CD4-positive, alpha-beta memory T cell (primary cell): ENCODE measurements at places on chromosomes 1 and 21. TPM values are rescaled to one million over a fixed set of nuclear protein-coding genes. Genes with fewer than 3 reads are reported as not detected.

The LCE2C gene
- not detected for polyA plus RNA-seq

DNA sequence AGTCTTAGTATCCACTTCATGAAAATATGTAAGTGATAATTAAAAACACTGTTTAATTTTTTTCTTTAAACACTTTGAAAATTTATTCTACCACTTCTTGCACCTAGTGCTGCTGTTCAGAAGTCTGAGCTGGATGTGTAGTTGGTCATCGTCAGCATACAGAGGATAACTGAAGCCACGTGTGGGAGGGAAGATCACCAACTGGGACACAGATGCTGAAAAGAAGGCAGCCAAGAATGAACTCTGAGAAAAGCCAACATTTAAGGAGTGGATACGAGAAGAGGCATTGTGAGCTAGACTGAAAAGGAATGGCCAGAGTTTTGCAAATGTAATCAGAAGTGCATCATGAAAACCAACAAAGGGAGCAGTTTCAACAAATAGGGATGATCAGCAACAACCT, 24.6 kb upstream of the CLCA4 start:
- H3K36me3 ChIP-seq, result no peaks in the 10 kb centered on the region
- H3K27me3 ChIP-seq, result no peaks in the 10 kb centered on the region
- no peak overlapping the region for H3K4me3 ChIP-seq
- no peak overlapping the region for H3K27ac ChIP-seq

The ZMYND12 gene
- 3.2 TPM for polyA plus RNA-seq

DNA sequence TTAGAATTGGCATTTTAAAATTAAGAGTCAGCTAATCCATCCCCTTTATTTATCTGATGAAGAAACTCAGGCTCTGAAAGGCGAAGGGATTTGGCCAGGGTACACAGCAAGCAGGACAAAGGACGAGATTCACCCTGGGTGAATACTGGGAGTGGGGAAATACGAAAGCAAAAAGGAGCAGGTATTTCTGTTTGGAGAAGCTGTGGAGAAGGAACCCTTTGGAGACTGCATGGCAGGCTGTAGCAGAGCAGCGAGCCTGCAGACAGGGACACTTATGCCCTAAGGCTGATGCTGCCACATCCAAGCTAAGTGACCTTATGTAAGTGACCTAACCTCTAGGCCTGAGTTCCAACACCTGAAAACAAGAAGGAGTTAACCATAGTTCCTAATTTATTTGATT, 207.2 kb upstream of the C1orf87 start:
- peaks cover 11% of the 10 kb centered on the region for H3K4me1 ChIP-seq
- no peak overlapping the region for H3K4me3 ChIP-seq
- DNase-seq, result no peak
- no peak overlapping the region for H3K27ac ChIP-seq
- H3K36me3 ChIP-seq, result no peaks in the 10 kb centered on the region
- no peaks in the 10 kb centered on the region for H3K27me3 ChIP-seq

GRCh38 chr1:85058786-85059185, 10.5 kb upstream of the MCOLN3 start:
- no peaks in the 10 kb centered on the region for H3K36me3 ChIP-seq
- no peak overlapping the region for H3K4me3 ChIP-seq
- DNase-seq, result no peak
- no peak overlapping the region for H3K27ac ChIP-seq
- H3K27me3 ChIP-seq, result no peaks in the 10 kb centered on the region

DNA sequence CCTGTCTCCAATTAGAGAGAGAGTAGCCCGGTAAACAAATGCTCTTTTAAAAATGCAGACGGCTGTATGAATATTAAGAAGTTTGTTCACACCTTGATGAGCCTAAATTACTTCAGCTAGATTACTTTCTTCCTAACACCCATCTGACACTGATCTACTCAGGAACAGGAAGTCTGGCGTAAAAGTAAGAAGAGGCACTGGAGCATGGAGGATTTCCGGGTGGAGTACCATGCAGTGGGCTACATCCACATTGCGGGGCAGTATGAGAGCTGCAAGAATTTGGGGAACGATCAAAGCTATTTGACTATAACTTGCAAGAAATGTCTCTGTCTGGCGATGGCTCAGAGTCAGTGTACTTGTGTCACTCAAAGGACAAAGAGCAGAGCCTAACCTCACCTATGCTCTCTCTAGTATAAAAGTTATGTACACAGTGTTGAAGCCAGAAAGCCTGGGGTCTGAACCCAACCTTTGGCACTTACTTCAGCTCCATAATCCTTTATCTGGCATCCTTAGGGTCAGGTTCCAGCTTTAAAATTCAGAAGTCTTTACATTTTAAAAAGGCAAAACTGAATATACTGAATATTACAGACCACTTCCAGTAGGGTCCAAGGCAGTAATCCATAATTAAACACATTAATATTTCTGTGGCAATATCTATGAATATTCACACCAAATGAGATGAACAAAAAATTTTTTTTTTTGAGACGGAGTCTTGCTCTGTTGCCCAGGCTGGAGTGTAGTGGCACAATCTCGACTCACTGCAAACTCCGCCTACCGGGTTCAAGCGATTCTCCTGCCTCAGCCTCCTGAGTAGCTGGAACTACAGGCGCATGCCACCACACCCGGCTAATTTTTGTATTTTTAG, 7.9 kb upstream of the GNPAT start:
- peaks cover 15% of the 10 kb centered on the region for H3K36me3 ChIP-seq
- no peak for DNase-seq
- no peaks in the 10 kb centered on the region for H3K27me3 ChIP-seq
- no peak overlapping the region for H3K4me3 ChIP-seq

DNA sequence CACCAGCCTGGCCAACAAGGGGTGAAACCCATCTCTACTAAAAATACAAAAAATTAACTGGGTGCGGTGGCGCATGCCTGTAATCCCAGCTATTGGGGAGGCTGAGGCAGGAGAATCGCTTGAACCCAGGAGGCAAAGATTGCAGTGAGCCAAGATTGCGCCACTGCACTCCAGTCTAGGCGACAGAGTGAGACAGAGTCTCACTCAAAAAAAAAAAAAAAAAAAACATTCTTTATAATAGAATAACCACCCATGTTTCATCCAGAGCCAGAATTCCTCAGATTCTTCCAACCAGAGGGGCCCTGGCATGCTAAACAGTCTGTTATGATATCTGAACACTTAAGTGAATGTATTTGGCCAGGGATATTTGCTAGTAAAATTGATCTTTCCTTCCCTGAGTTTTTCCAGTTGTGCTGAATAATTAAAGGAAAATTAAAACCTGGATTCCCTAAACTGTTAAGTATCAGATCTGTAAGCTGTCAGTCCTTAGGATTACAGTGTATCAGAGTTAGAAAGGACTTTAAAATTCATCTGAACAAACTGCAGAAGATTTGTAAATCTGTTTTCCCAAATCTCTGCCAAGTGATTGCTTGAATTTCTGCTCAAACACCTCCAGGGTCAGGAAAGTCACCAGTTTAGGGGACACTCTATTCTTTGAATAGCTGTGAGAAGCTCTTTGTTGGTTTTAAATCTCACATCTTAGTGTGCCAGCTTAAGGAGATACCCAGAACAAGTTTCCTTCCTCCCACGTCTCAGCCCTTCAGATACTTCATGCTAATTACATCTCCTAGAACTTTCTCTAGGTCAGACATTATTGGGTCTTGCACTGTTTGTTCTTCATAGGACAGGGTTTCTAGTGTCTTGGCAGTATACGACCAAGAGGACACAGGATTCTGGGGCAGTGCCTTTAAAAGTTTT, 84.6 kb upstream of the BMP8A start:
- H3K4me3 ChIP-seq, result no peak overlapping the region
- no peaks in the 10 kb centered on the region for H3K27me3 ChIP-seq
- no peaks in the 10 kb centered on the region for H3K36me3 ChIP-seq
- no peak overlapping the region for H3K27ac ChIP-seq
- DNase-seq, result no peak

GRCh38 chr1:2032737-2033136, 13.6 kb downstream of the GABRD start:
- no peaks in the 10 kb centered on the region for H3K4me1 ChIP-seq
- H3K27me3 ChIP-seq, result no peaks in the 10 kb centered on the region

The S100A2 gene
- polyA plus RNA-seq, result 1.7 TPM

The KRTAP12-2 gene
- polyA plus RNA-seq, result not detected

GRCh38 chr1:214362188-214362882, 81.4 kb downstream of the SMYD2 start:
- H3K4me3 ChIP-seq, result no peak overlapping the region
- no peaks in the 10 kb centered on the region for H3K27me3 ChIP-seq
- no peaks in the 10 kb centered on the region for H3K36me3 ChIP-seq
- no peak for DNase-seq

DNA sequence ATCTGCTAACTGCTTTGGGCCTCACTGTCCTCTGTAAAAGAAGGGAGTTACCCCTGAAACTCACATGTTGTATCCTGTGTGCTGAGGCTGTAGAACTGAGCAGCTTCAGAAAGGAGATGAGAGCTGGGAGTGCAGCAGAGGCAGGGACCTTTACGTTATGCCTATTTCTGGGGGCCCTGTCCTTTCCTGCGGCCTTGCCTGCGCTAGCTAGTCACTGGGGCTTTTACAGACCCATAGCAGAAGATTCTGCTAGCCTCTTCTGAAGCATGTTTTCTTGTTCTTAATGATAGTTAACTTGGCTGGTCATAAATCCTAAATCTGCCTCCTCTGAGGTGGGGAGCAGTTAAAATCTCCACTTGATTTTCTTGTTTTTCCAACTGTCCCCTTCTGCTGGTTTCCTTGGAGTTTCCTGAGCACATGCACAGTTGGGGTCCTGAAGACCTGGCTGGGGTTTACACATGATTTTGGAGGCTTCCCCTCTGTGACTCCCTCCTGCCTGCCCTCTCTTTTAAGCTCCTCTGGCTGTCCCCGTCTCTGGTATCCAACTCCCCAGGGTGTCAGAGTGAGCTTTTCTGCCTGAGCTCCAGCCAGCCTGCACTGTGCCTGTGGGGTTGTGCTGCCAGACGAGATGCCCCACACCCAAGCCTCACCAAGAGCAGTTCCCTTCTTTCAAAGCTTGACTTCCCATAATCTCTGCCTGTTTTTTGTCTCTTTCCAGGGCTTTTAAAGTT, 76.6 kb downstream of the NOS1AP start:
- no peaks in the 10 kb centered on the region for H3K36me3 ChIP-seq
- no peaks in the 10 kb centered on the region for H3K27me3 ChIP-seq
- H3K27ac ChIP-seq, result no peak overlapping the region
- no peak overlapping the region for H3K4me3 ChIP-seq
- DNase-seq, result no peak
